Amygdala (tissue), 56 donors: ENCODE measurements at places on chromosomes 5 and 9.

- DNase-seq = no peak
Observed at GRCh38 chr5:80346055-80346454, 26.3 kb downstream of the SPZ1 start.

- DNase-seq = no peak
Observed at GRCh38 chr5:113267361-113267900, 167.4 kb downstream of the TSSK1B start.

DNA sequence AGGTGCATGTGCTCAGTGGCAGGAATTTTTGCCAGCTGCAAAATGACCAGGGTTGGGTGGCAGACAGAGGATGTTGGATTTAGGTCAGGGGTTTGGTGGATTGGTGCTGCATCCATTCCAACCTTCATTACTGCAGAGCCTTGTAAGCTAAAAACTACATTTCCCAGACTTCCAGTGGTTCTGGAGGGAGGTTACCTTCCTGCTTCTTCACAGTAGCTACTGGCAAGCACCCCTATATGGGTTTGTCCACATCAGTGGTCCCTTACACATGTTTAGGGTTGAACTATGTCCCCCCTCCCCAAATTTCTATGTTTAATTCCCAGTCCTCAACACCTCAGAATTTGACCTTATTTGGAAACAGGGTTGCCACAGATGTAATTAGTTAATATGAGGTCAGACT lies 20.7 kb upstream of the IL17B start:
- DNase-seq = no peak

- DNase-seq = no peak
Observed at GRCh38 chr5:132493241-132493640, 2.7 kb upstream of the IRF1 start.

GRCh38 chr5:1140171-1140817 lies 28.4 kb upstream of the SLC12A7 start:
- DNase-seq = peak; percentile 31

- no peak for DNase-seq
Observed at GRCh38 chr5:157479166-157479565, 19.2 kb downstream of the NIPAL4 start.

- no peak for DNase-seq
Observed at GRCh38 chr5:112192866-112193265, 226.2 kb downstream of the EPB41L4A start.

- no peak for DNase-seq
Observed at GRCh38 chr5:109628591-109628990, 61.1 kb upstream of the MAN2A1 start.

GRCh38 chr5:150227036-150227435 lies 37.2 kb downstream of the SLC6A7 start:
- no peak for DNase-seq

GRCh38 chr9:26043431-26043830 lies 365.2 kb upstream of the TUSC1 start:
- DNase-seq = no peak

DNA sequence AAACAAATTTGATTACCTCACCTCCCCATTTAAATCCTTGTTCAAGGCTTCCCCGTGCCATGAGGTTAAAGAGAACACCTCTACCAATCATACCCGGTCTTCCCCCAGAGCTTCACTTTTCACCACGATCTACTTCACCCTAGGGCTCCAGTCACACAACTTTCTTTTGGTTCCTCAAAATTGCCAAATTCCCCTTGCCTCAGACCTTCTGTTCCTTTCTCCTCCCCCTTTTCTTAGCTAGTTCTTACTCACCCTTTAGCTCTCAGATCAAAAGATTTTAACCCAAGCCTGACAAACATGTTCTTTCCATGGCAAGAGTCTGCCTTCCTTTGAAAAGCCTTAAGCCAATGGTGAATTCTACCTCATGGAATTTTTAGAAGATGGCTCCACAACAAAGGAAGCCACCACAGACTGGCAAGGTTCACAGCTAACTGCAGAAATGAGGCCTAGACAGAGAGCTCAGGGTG lies 56.7 kb downstream of the MAPKAP1 start:
- no peak for DNase-seq

DNA sequence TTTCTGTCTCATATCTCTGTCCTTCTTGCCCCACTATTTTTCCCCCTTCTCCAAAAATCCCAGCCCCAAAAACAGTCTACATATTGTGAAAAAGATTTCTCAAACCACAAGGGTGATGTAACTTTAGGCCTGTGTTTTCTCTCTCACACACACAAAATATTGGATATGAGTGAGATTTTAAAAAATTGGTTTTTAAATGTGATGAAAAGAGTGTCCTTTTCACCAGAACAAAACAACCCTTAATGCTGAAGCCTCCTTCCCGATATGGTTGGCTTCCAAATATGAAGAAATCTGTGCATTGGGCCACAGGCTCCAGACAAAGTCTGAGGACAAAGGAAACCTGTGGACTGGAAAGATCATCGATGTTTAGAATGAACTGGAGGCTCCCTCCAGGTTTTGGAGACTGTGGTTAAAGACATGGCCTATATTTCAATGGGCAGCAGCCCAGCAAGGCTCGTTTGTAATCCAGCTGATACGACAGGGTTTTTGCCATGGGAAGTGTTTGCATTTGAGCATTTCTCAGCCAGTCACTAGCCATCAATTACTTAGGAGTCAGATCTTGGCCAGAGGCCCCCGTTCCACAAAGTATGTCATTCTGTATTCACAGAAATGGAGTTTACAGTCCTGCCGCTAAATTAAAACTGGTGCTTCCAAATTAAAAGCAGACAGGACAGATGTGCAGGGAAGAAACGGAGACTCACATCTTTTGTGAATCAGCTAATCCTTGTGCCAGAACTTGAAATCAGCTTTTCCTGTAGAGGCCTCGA lies 546.3 kb downstream of the EBF1 start:
- DNase-seq = no peak

DNA sequence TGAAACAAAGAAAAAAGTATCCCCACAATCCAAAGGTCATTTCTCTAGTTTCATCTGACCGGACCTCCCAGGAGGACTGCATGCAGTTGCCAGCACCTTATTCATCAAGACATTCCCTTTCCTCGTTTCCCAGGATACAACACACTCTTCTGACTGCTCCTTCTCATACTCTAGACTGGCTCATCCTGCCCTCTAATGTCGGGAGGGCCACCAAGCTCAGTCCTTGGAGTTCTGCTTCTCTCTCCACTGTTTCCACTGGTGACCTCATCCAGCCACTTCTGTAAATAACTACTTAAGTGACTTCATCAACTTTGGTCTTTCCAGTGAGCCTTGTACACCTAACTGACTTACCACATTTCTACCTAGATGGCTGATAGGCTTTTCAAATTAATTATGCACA lies 179.1 kb downstream of the EPB41L4A start:
- no peak for DNase-seq

DNA sequence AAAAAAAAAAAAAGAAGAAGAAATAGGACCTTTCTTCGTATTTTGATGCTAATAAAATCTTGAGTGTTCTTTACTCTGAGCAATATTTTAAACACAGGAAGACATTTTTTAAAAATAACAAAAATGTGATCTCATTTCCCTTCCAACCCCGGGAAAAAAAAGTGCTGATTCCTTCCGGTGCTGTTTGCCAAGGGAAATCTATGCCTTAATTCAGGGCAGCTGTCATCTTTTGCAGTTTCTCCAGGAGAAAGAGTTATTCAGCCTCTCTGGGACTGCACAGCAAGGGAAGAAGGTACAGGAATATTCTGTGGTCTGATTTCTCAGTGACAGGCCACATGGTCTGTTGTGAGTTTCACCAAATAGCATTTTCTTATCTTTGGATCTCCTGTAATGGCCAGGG lies 291.9 kb upstream of the IRX1 start:
- no peak for DNase-seq

DNA sequence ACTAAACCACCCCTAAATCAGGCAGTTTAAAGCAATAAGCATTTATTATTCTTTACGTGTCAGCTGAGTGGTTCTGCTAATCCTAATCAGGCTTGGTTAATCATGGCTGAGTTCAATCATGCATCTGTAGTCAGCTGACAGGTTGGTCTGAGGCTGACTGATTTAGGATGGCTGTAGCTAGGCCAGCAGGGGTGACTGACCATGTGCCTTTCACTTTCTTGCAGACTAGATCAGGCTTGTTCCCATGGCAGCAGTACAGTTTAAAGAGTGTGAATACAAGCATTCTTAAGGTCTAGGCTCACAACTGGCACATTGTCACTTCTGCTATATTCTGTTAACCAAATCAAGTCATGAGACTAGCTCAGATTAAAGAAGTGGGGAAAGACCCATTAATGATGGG lies 16.1 kb upstream of the MPDZ start:
- DNase-seq = no peak

DNA sequence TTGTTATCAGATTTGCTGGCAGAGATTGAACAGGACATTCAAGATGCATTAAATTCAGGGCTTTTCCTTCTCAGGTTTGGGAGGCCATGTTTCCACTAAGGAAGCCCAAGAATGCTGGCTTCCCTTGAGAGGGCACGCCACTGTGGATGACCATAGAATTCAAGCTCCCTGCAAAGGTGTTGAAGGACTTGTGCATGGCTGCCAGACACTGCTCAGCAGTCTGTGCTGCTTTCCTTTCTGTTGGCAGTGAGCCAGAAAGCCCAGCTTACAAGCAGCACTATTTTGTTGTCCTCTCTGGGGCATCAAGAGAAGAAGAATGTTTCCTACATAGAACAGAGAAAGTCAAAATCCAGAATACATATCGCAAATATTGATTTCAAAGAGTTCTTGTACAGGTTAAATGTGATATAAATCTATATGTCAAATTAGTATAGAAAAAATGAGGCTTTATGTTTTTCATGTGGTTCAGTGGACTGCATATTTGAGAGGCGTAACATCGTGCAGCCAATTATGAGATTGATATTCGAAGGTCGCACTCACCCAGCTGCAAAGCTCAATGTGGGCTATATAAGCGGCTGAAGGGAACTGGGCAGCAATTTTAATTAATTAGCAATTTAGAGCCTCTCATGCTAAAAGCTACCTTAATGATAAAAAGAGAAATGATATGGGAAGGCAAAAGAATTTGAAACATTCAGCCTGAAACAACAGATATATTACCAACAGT lies 103.1 kb upstream of the ISL1 start:
- DNase-seq = no peak

DNA sequence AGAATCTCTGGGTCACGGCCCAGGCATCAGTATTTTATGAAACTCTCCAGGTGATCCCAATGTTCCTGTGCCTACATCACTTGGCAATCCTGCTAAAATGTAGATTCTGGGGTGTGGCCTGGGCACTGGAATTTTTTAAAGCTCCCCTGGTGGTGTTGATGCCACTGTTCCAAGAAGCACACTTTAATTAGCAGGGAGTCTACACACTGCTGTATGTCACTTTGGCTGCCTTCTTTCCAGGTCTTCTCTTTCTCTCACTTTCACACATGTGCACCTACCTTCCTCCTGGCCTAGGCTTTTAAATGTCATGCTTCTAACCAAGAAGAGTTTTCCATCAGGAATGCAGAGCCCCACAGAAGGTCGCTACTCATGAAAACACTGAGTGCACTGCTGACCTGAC lies 136.0 kb upstream of the ALDH1B1 start:
- no peak for DNase-seq

- no peak for DNase-seq
Observed at GRCh38 chr9:32431940-32432555, 47.6 kb downstream of the ACO1 start.

DNA sequence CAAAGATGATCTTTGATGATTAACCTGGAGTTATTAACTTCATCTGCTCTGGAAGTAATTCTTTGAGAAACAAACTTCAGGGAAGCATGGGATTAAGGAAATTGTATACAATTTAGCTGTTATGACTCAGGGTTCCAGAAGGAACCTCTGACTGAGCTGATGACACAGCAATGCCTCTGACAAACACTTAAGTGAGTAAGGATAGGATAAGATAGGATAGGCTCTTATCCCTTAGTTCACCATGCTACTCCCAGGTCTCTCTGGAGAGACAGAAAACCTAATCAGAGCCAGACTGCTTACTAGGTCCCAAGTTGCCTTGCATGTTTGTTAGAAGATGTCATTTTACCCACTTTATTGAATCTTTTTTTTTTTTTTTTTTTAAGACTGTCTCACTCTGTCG lies 12.6 kb upstream of the TMEM38B start:
- DNase-seq = no peak

DNA sequence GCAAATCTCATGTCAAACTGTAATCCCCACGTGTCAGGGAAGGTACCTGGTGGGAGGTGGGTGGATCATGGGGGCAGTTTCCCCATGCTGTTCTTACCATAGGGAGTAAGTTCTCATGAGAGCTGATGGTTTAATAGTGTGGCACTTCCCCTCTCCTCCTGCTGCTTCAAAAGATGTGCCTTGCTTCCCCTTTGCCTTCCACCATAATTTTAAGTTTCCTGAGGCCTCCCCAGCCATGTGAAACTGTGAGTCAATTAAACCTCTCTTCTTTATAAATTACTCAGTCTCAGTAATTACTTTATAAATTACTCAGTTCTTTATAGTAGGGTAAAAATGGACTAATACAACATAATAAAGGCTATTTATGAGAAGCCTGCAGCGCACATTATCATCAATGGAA lies 7.1 kb upstream of the CNTRL start:
- DNase-seq = no peak

DNA sequence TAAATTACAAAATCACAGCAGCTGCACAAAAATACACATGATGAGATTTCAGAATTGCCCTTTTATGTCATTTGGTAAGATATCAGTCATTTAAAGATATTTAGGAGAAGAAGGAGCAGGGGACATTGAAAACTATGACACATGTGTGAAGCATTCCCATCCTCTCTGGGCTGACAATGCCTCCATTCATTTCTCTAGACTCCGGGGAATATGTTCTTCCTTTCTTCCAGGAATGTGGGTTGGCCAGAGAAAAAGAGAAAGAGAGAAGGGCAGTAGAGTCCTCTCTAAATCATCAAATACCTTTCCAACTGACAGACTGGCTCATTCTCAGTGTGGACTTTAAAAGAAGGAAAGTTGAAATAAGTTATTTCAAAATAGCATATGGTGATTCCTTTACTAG lies 205.6 kb upstream of the ADAMTSL1 start:
- no peak for DNase-seq

DNA sequence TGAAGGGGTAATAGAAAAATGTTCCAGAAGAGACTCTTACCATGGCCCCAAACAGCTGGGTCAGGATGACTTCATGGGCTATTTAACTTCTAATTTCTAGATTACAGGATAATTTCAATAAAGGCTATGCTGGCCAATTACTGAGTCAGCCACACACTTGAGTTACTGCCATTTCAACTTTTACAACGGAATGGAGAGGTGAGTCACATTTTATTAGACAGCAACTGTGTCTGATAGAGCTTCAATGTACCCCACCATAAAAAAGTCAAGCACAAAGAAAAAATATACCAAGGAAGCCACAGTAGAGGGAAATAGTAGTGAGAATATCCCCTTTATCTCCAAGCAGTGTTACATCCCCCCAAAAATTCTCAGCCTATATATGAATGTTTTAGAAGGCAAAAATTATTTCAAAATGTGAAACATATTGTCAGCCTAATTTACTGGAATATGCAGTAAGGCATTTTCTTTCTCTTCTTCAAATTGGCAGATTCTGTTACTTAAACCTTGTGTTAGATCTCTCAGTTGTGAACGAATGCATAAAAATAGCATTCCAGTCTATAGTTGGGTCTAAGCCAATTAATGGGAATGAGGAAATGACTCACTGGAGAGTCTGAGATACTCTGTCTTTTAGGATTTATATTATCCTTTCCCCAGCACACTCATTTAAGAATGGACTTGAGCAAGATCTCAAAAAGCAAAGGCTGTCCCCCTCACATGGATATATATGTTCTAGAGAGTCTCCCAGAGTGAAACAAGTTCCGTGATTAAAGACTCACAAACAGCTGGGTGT lies 47.1 kb upstream of the RAI14 start:
- no peak for DNase-seq
